ENCODE measurements at places on chromosomes 12 and 14.

DNA sequence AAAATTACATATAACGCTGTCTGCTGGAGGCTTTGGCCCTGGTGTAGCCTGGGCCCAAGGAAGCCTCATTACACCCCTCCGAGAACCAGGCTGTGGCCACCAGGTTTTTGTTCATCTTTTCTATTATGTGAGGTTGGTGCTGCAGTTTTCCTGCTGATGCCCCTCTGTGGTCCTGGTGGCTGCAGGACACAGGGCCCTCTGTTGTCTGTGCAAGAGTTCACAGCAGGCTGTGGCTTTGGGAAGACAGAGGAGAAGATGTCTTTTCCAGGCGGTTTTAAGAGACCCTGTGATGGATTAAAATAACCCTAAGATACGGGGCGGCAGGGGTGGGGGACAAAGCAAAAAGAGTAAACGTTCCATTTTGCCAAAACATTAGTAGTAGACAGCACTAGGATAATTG, 121.5 kb downstream of the ADGRD1 start:
- H3K27ac ChIP-seq: no peak overlapping the region
- no peaks in the 10 kb centered on the region for H3K36me3 ChIP-seq
- H3K4me3 ChIP-seq: no peak overlapping the region
- peaks cover 20% of the 10 kb centered on the region for H3K27me3 ChIP-seq
- H3K4me1 ChIP-seq: no peaks in the 10 kb centered on the region

DNA sequence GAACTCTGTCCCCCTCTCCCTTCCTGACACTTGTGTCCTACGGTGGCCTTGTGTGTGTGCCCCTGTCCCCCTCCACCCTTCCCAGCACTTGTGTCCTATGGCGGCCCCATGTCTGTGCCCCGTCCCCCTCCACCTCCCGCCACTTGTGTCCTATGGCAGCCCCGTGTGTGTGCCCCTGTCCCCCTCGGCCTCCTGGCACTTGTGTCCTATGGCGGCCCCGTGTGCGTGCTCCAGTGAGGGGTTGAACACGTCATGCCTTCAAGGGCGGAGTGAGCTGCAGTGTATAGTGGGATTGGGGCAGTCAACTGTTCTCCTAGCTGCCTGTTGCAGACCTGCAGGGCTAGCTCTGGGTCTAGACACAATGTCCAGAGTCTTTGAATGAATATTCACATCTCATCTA, 108.7 kb downstream of the GLT1D1 start:
- no peak for DNase-seq
- H3K27me3 ChIP-seq: no peaks in the 10 kb centered on the region
- H3K27ac ChIP-seq: no peak overlapping the region
- no peaks in the 10 kb centered on the region for H3K36me3 ChIP-seq
- H3K4me1 ChIP-seq: no peaks in the 10 kb centered on the region
- no peak overlapping the region for H3K4me3 ChIP-seq

GRCh38 chr14:99118046-99118721, 153.8 kb downstream of the BCL11B start:
- peaks cover 15% of the 10 kb centered on the region for H3K4me1 ChIP-seq
- H3K36me3 ChIP-seq: no peaks in the 10 kb centered on the region
- no peak overlapping the region for H3K27ac ChIP-seq
- no peak for DNase-seq
- H3K27me3 ChIP-seq: no peaks in the 10 kb centered on the region

DNA sequence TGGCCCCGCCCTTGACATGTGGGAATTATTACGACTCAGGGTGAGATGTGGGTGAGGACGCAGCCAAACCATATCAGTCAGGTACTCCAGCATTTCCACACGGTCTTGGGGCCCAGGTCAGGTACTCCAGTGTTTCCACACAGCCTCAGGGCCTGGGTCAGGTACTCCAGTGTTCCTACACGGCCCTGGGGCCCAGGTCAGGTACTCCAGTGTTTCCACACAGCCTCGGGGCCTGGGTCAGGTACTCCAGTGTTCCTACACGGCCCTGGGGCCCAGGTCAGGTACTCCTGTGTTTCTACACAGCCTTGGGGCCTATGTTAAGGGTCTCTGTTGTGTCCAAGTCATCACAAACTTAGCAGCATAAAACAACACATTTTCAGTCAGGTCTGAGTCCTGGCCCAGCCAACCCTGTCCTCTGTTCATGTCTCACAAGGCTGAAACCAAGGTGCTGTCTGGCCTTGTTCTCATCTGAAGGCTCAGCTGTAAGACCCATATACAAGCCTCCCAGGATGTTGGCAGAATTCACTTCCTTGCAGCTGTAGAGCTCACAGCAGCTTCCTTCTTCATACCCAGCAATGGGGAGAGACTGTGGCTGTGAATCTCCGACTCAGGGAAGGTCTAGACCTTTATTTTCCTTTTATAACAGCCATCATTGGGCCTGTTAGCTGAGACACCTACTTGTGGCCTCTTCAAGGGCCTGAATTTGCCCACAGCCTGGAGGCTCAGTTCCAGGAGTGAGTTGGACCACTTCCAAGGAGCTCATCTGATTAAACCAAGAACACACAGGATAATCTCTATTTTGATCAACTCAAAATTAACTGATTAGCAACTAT, 107.6 kb upstream of the SFSWAP start:
- peak overlapping the region; percentile 65 for H3K27ac ChIP-seq
- H3K4me3 ChIP-seq: peak overlapping the region; percentile 36
- no peaks in the 10 kb centered on the region for H3K27me3 ChIP-seq

GRCh38 chr12:32558903-32559302, 120.2 kb upstream of the DNM1L start:
- H3K4me1 ChIP-seq: no peaks in the 10 kb centered on the region
- H3K4me3 ChIP-seq: no peak overlapping the region
- H3K36me3 ChIP-seq: no peaks in the 10 kb centered on the region
- DNase-seq: no peak

- no peak overlapping the region for H3K4me3 ChIP-seq
- no peaks in the 10 kb centered on the region for H3K4me1 ChIP-seq
- H3K27ac ChIP-seq: no peak overlapping the region
- H3K36me3 ChIP-seq: no peaks in the 10 kb centered on the region
- DNase-seq: no peak
- H3K27me3 ChIP-seq: no peaks in the 10 kb centered on the region
These were observed 26.4 kb upstream of the DICER1 start for GRCh38 chr14:95183532-95184412.
